H1 (cell line): ENCODE measurements at places on chromosomes 2 and 18.

DNA sequence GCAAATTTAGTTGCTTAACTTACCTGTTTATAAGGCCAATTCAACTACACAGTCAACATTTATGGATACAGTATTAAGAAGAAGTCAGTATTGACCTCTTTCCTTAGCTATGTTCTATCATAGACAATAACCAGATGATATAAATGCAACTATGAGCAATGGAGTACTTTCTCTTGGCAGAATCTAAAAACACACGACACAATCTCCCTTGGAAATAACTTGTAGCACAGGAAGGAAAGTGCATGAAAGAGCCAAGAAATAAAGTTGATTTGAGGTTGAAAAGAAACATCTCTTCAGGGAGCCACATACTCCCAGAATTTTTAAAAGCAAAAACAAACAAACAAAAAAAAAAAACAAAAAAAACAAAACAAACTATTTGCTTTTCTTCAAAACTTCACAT, 145.0 kb downstream of the EVA1A start:
- DNase-seq: no peak

DNA sequence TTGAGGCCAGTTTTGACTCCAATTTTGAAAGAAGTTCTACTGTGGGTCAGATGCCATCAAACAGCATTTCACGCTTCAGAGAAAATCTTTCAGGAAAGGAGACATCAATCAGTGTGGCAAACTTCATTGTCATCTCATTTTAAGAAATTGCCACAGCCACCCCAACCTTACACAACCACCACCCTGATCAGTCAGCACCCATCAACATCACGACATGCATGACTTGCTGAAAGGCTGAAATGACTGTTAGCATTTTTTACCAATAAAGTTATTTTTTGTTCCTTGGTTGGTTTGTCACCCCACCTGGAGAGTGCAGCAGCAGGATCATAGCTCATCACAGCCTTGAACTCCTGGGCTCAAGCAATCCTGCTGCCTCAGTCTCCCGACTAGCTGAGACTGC, 10.4 kb downstream of the DNAJC10 start:
- DNase-seq: no peak

GRCh38 chr2:8229546-8229986, 452.3 kb upstream of the ID2 start:
- DNase-seq: no peak

GRCh38 chr2:187576906-187577305, 22.7 kb upstream of the TFPI start:
- DNase-seq: no peak

GRCh38 chr2:241729868-241730267, 4.6 kb upstream of the D2HGDH start:
- no peak for DNase-seq

DNA sequence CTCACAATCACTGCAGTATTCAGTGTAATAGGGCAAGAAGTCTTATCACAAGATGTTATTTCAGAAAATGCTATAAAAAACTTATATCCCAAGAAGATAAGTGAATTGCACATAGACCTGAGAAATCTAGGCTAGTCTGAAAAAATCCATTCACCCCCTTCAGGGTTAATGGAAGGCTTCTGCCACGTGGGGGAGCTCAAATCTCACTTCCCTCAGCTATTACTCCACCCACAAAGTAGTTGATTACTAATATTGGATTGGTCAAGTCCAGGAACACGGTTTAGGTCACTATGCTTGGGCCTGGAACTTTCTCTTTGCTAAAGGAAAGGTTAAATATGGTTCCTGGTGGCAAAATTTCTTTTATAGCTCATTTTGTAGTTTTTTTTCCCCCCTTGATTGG, 51.2 kb upstream of the ADAM23 start:
- peak; percentile 54 for DNase-seq

DNA sequence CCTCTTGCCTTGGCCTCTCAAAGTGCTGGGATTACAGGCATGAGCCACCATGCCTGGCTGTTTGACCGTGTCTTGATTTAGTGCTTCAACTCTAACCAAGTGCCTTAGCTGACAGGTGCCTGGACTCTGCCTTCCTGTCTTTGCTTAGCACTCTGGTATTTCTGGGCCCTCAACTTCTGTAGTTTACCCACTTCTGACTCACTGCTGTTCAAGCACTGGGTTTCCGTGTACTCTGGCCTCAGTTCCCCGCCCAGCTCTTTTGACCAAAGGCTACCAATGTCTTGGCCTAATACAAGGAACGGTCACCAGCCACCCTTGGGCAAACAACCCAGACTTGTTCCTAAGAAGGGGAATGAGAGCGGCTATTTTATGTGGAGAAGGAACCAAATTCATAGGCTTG, 35.7 kb upstream of the CABLES1 start:
- DNase-seq: no peak

DNA sequence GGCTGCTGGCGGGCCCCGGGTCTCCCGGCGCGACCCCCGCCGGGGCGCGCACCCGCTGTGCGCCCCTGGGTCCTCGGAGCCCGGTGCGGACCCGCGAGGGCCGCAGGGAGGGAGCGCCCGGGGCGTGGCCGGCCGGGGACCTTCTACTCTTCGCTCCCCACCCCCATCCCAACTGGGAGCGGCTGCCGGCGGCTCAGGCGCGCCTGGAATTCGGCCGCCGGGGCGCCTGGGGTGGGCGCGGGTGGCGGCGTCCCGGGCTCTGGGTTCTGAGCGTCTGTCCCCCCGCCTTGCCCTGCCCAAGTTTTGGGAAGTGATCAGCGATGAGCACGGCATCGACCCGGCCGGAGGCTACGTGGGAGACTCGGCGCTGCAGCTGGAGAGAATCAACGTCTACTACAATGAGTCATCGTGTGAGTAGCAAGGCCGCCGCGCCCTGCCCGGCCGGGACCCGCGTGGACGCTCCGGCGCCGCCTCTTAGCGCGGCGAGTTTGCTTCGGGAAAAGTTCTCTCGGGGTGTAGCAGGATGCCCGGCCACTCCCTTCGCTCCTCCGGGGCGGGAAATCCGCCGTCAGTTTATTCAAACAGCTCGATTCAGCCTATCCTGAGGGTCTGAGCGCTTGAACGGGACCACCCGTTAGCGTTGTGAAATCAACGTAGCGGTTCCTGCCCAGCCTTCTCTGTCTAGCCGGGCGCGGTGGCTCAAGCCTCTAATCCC, 502 bp downstream of the TUBB6 start:
- DNase-seq: no peak

DNA sequence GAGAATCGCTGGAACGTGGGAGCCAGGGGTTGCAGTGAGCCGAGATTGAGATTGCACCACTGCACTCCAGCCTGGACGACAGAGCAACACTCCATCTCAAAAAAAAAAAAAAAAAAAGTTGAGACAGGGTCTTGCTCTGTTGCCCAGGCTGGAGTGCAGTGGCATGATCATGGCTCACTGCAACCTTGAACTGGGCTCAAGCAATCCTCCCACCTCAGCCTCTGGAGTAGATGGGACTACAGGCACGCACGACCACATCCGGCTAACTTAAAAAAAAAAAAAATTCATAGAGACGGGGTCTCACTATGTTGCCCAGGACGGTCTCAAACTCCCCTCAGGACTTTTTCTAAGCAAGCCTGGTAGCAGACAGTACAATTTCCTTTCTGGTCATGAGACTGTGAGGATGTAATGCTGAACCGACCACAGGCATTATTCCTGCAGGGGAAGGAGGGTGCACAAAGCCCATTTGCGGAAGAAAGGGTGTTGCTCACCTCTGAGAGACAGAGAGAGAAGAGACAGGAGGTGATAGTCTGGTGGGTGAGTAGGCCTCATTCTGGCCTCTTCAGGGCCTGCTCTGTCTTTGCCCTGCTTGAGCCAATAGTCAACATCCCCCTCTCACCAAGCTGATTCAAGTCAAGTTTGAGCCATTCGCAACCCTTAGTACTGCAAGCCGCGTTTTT, 205.3 kb downstream of the ZFP36L2 start:
- DNase-seq: no peak

GRCh38 chr2:144099780-144100377, 420.0 kb downstream of the ZEB2 start:
- no peak for DNase-seq

DNA sequence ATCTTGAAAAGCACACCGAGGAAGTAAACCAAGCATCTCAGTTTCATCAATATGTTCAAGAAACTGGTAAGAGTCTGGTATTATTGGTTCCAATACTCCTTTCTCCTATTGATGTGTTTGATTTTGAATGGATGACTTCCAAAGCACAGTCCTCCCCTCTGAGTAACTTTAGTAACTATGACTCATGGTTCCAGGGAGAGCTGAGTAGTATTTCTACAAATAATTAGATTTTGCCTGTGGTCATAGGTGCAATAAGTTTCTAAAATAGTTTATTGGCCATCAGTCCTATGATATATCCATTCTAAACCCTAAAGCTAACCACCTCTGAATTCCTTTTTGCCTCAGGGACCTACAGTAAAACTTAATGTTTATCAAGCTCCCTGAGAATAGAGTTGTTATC, 352.4 kb downstream of the XIRP2 start:
- DNase-seq: no peak

GRCh38 chr2:38155015-38155414, 79.1 kb upstream of the CYP1B1 start:
- no peak for DNase-seq

GRCh38 chr2:20916604-20917286, 93.8 kb upstream of the LDAH start:
- DNase-seq: no peak

DNA sequence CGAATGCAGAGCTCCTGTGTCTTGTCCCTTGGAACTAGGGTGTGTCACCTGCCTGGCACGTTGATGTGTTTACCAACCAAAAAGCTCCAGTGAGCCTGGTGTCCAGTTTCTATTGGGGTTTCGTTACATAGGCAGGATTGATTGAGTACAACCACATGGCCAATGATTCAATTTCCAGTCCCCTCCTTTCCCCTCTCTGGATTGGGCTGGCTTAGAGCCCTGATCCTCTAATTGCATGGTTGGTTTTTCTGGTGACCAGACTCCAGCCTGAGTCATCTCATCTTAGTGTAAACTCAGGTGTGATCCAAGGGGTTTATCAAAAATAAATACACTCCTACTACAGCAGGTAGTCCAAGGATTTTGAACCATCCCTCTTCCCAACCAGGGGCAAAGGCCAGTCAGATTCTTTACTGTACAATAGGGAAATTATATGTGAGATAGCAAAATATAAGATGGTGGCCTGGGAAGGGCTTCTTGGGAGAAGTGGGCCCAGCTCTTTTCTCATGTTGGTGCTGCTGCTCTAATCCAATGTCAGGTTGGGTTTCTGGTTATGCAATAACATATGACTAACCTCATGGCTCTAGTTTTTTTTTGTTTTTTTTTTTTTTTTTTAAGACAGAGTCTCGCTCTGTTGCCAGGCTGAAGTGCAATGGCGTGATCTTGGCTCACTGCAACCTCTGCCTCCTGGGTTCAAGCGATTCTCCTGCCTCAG, 64.7 kb upstream of the MGAT5 start:
- DNase-seq: no peak

DNA sequence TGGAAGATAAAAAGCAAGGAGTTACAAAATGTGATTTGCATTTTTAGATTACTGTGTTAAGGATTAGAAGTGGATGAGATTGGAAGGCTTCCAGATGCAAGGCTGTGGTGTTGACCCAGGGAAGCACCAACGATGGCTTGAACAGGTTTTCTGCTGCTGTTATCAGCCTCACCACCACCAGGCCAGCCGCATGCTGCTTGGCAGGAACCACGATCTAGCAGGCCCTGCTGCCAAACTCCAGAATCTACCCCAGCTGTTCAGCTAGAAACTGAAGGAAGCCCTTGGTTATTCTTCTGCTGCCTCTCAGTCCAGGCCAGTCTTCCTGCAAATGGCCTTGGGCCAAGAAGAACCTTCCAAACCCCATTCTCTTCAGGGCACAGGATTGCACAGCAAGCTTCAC, 133.9 kb downstream of the MTCL1 start:
- DNase-seq: no peak

DNA sequence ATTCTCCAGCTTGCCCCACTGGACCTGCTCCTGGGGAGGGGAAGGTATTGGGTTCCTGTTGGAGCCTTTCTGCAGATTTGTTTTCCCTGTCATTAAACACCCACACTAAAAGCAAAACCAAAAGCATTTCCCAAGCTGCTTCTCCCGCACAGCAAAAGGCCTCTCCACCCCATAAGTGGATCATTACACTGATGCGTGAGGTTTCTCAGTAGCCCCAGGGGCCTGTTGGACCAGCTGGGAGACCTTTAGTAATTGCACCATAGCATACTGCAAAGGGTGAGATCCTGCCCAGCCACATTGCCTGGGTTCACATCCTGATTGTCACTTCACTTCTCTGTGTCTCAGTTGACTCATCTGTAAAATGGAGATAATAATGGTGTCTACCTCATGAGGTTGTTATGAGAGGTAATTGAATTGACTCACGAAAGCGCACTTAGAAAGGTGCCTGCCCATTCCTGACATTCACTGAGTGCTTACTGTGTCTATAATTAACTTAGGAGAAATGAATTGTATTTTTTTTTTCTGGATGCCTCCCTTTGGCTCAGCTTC, 43.9 kb downstream of the TOGARAM2 start:
- no peak for DNase-seq

DNA sequence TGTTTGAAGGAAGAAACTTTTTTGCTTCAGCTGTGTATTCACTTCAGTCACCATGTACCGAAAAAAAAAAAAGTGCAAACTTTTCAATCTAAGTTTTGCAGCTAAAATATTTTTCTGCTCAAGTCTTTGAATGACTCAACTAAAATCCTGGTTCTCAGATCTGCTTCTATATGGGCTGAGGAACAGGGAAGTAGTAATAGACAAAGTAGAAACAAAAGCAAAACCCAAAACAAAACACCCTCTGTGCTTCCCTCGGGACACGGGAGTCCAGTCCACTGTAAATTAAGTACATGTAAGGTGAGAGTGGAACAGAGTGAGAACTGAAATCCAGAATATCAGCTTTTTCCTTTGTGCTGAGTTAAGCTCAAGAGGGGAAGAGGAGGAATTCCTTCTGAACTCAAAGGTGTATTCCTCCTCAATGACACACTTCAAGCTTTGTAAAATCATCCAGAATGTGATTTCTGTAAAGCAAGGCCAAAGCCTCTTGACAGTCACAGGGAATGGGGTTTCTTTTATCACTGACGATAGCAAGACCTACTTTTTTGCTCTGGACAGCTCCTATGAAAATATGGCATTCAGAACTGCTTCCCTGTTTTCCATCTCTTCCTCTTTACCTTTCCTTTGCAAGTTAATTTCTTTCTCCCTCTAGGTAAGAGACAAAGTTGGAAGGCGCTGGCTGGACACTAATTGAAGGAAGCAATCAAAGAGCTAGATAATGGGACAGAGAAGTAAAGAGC, 433.5 kb upstream of the MMADHC start:
- DNase-seq: no peak

GRCh38 chr2:61775956-61776570, 77.8 kb downstream of the FAM161A start:
- DNase-seq: no peak
